ENCODE measurements at places on chromosomes 4 and X.

- no peak for DNase-seq
These were observed 137.9 kb downstream of the PJA1 start for GRCh38 chrX:69027181-69028005.

- DNase-seq, result no peak
These were observed 93.3 kb downstream of the PRDM5 start for GRCh38 chr4:120829113-120829831.

- DNase-seq, result no peak
These were observed 739.3 kb upstream of the NDST4 start for GRCh38 chr4:115852767-115853091.

DNA sequence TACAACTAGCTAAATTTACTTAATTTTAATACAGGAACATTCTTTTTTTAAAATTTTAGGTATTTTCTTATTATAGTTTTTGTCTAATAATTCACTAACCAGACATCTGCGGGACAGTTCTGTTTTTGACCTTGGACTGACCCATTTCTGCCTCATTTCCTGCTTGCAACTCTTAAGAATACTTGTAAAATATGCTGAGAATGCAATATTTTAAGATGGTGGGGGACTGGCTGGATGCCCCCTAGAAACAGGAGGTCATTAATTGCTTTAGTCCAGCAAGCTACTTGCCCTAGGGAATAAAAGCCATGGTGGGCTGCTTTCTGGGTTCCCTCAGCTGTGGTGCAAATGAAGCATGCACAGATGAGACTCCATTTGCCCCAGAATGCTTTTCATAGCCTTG is 2348.4 kb downstream of the PCDH7 start:
- DNase-seq, result no peak

- DNase-seq, result no peak
These were observed 59.3 kb upstream of the HPSE start for GRCh38 chr4:83393908-83394307.

GRCh38 chr4:132642016-132642817 is 506.9 kb upstream of the PCDH10 start:
- no peak for DNase-seq

- no peak for DNase-seq
These were observed 3.4 kb upstream of the MAML3 start for GRCh38 chr4:140157341-140157740.

DNA sequence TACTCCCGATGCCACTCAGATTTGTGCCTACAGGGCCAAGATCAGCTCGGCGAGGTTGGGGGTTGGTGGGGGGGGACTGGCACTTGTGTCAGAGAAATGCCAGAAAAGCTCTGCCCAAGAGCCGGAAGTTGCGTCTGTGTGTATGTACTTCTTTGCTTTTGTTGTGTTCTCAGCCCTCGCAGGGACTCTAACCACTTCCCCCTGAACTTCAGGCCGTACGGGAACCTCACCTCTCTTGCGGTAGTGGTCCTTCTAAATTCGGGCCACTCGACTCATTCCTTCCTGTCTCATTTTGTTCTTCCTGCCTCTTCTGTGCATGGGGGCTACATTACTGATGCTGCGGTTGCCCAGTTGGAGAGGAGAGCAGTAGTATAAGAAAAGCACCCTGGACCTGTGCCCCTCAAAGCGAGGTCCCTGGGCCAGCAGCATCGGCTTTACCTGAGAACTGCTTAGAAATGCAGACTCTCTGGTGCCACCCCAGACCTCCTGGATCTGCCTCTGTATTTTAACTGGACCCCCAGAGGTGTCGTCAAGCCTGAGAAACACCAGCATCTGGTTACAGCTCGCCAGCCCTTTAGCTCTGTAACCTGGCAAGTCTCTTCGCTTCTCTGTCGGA is 146.3 kb upstream of the RPS6KA3 start:
- DNase-seq, result peak; percentile 13

Measured in activated CD4-positive, alpha-beta T cell treated with anti-CD3 and anti-CD28 coated beads, Interleukin-2, amount 50 U/mL, for 48 hours (primary cell).